ENCODE measurements at places on chromosomes 1 and 21.

GRCh38 chr1:55064861-55065263 lies 25.5 kb downstream of the PCSK9 start:
- DNase-seq, result peak; percentile 66

DNA sequence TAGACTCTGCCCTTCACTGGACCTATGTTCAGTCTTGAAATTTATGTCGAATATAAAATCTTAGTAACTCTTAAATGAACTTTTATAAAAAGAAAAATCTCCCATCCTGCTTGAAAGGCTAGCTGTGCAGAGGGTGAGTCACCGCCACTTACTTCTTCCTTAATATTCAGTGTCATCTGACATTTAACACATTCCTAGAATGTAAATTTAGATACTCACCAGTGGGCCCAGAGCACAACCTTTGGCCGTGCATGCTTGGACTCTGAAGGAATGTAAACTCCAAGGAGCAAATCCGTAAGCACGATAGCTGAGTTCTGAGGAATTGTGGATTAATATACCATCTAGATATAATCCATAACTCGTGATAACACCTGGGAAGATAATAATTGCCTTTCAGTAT lies 403.3 kb downstream of the KCTD3 start:
- peak; percentile 61 for DNase-seq

GRCh38 chr1:110189181-110189580 lies 20.9 kb upstream of the KCNC4 start:
- DNase-seq, result no peak

GRCh38 chr1:73033640-73034039 lies 751.3 kb upstream of the NEGR1 start:
- no peak for DNase-seq

DNA sequence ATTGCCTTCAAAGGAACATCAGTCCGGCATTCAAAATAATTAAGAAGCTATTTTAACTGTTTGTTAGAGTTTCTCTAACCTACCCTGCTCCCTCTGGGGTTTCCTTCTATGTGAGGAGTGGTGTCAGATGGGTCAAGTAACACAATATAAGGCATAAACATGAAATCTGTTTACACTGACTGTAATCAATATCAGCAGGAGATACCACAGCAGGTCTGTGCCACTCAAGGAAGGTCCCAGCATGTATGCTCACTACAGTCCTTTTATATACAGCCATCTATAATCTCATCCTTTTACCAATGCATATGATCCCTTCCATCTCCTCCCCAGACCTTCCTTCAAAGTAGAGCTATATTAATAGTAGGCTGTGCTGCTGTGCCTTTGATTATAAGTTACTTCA lies 25.4 kb downstream of the EEIG2 start:
- DNase-seq, result no peak

- DNase-seq, result peak; percentile 76
Observed at GRCh38 chr1:155989242-155990004, 11.1 kb upstream of the ARHGEF2 start.

- DNase-seq, result no peak
Observed at GRCh38 chr1:247368490-247369145, 37.0 kb upstream of the ZNF496 start.

DNA sequence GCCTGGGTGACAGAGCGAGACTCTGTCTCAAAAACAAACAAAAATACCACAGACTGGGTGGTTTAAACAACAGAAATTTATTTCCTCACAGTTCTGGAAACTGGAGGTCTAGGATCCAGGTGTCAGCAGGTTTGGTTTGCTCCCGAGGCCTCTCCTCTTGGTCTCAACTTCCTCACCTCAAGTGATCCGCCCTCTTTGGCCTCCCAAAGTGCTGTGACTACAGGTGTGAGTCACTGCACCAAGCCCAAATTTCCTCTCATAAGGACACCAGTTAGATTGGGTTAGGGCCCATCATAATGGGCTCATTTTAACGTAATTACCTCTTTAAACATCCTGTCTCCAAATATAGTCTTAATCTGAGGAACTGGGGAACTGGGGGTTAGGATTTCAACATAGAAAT lies 35.5 kb downstream of the MFSD2A start:
- DNase-seq, result no peak

GRCh38 chr21:44483288-44484237 lies 28.3 kb downstream of the LRRC3 start:
- no peak for DNase-seq

DNA sequence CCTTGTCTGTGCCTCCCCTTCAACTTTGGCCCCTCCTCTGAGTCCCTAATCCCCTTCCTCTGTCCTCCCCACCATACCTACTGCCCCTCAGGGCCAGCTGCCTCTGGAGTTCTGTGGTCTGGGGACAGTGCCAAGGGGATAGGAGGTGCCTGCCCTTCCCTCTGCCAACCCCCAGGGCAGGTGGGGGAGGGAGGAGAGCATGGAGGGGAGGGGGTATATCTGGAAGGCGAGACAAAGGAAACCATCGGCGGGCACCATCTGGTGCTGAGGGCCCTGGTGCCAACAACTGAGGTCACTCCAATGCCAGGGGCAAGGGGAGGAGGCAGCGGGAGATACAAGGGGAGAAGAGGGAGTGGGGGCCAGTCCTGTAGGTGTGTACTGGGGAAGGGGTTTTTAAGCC lies 9.6 kb downstream of the RAB25 start:
- DNase-seq, result no peak

GRCh38 chr1:107870696-107871095 lies 94.3 kb downstream of the VAV3 start:
- DNase-seq, result no peak

DNA sequence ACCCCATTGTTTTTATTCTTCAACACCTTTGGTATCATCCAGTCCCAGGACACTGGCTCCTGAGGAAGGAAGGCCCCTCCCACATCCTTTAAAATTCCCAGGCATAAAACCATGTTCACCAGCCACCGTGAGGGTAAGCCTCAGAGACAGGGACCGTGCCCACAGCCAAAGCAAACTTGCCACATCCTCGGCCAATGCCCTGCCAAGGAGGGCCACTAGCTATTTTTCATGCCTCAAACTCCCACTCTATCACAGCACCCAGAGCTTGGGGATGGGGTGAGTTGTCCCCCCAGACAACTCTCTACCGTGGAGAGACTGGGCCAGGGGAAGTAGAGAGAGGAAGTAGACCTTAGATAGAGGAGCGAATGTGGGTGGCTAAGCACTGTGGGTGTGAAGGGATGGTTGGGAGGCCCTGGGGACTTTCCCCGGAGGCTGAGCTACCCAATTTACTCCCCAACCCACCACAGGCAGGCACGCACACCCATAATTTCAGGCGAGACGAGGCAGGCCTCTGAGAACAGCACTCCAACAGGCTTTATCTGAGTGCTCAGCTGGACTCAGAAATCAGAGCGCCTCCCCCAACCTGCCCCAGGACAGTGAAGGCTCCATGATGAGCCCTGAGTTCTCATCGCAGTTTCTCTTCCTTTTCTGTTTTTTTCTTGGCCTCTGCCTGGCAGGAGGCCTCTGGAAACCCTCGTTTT lies 15.9 kb upstream of the BTG2 start:
- no peak for DNase-seq

DNA sequence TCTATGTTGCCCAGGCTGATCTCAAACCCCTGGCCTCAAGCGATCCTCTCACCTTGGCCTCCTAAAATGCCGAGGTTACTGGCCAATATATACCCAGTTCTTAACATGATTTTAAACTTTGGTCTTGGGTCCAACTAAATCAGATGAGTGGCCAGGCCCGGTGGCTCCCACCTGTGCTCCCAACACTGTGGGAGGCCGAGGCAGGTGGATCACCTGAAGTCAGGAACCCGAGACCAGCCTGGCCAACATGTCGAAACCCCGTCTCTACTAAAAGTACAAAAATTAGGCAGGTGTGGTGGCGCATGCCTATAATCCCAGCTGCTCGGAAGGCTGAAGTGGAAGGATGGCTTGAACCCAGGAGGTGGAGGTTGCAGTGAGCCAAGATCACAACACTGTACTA lies 29.6 kb downstream of the TOMM20 start:
- no peak for DNase-seq

DNA sequence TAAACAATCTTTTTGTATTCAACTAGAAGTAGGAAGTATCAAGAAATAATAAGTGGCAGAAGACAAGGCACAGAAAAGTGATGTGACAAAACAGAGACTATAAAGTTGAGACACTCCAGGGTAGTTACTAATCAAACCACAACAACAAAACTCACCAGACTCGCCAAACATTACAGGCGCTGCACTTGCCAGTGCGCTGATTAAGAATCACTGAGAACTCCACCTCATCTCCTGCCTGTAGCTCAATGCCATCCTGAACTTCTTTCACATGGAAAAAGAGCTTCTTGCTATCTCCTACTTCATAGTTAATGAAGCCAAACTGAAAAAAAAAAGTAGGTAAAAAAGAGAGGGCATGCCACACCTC lies 2.8 kb upstream of the NRAS start:
- peak; percentile 26 for DNase-seq

- no peak for DNase-seq
Observed at GRCh38 chr1:34419663-34420136, 243.0 kb downstream of the C1orf94 start.

- no peak for DNase-seq
Observed at GRCh38 chr21:34878501-34878900, 170.6 kb downstream of the RUNX1 start.

GRCh38 chr1:245091171-245091621 lies 63.6 kb upstream of the KIF26B start:
- DNase-seq, result peak; percentile 4

All from EL (cell line).